ENCODE measurements at places on chromosomes 6 and 20.

- no peak for DNase-seq
Measured at GRCh38 chr6:106287215-106287614, 38.3 kb downstream of the ATG5 start.

DNA sequence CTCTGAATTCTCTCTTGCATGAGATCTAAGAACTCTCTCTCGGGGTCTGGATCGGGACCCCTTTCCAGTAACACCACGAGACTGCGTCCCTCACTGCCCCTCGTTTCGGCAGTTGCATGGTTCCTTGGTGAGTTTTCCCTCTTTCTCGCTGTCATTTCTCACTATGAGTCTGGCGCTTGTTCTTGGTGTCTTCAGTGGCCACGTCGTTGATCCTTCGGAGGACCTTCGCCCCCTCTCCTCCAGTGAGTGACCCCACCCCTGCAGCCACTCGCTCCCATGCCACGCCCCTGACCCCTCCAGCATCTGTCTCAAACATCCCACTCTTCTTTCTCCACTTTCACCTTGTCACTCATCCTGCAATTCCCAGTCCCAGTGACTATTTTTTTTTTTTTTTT is 23.0 kb downstream of the SYNJ2 start:
- DNase-seq: no peak

DNA sequence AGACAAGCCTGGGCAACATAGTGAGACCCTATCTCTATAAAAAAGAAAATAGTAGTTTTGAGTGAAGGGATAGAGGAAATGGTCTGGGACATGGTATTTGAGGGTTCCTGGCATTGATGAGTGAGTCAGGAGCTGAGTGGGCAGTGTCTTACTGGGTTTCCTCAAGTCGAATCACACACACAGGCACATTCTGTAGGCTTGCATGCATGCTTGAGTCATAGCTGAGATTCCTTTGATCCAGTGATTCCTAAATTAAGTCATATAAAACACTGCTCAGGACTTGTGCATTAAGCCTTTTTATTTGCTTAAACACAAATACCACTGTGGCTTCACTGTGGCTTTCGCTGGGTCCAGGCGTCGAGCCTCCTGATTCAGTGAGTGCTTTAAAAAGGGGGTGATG is 71.8 kb upstream of the TMEM181 start:
- no peak for DNase-seq

DNA sequence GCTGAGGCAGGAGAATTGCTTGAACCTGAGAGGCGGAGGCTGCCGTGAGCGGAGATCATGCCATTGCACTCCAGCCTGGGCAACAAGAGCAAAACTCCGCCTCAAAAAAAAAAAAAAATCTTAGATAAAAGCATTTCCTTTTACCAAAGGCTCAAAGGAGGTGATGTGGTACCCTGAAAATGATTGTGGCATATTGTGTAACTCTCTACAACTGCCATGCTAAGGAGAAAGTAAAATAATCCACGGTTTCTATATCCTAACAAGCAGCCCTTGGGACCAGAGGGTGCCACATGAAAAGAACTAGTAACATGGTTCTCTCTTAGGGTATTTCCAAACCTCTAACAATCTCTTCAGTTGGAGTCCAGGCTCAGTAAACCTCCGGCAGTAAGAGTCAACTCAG is 38.8 kb upstream of the SLA2 start:
- DNase-seq: no peak

All from NCI-H146 (cell line).